ENCODE measurements at places on chromosomes 11 and 22.

DNA sequence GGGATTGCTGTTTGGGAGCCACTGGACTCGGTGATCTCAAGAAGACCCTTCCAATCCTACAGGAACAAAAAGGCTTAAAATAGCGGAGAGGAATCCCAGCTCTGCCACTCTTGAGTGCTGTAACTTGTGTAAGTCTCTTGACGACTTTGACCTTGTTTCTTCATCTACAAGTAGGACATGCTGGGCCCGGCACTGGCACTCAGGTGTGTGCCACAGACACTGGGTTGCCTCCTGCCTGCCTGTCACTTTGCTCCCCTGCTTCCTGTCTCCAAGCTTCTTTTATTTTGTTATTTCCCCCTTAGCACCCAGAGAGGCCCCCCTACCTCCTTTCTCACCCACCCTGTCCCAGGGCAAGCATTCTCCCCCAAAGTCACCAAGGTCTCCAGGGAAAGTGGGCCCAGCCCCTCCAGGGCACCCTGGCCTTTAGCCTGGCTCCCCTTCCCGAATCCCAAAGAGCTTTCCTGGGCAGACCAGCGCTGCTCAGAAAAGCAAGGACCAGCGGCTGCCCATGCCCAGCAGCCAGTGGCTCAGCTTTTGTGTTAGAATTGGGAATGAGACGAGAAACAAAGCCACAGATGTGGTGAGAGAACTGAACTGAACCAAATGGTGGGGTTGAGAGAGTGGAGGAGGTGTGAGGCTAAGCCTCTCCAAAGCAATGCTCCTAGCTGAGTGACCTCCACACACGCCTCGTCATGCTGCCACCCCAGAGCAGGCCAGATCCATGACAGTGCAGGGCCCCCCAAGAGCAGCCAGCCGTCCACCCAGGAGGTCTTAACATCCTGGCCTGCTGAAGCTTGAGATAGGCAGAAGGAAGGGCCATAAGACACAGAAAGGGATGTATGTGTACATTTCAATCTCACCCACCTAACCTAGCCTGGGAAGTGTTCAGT is 4.5 kb downstream of the TRIM29 start:
- DNase-seq, result no peak

GRCh38 chr22:36806835-36807234 is 10.0 kb downstream of the PVALB start:
- DNase-seq, result no peak

DNA sequence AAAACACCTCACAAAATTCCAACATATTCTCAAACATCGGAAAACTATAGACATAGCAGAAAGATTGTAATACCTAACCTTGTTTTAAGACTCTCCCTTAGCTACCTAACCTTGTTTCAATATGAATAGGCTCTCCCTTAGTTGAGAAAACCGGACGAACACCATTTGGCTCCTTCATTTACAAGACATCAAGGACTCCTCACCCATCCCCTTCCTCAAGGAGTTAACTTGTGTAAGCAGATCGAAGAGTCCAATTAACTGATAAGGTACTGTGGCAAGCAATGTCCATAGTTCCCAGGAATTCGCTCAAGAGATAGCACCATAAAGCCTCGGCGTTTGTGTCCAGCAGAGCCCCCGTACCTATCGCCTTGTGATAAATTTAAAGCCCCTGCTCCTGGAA is 4.6 kb upstream of the ACRV1 start:
- DNase-seq, result no peak

- DNase-seq, result no peak
Measured at GRCh38 chr11:106304274-106304673, 226.8 kb downstream of the AASDHPPT start.

DNA sequence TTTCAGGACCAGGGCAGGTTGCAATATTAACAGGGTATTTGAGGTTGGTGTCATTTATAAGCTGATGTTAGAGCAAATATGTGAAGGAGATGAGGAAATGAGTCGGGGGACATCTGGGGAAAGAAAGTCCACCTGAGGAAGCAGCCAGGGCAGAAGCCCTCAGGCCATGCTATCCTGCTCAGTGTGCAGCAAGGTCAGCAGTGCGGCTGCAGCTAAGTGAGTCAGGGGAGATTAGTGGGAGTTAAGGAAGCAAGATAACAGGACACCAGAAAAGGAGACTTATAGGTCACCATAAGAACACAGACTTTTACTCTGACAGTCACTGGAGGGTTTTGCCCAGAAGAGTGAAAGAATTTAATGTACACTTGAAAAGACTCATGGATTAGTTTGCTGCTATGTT is 468.9 kb downstream of the NTM start:
- no peak for DNase-seq

DNA sequence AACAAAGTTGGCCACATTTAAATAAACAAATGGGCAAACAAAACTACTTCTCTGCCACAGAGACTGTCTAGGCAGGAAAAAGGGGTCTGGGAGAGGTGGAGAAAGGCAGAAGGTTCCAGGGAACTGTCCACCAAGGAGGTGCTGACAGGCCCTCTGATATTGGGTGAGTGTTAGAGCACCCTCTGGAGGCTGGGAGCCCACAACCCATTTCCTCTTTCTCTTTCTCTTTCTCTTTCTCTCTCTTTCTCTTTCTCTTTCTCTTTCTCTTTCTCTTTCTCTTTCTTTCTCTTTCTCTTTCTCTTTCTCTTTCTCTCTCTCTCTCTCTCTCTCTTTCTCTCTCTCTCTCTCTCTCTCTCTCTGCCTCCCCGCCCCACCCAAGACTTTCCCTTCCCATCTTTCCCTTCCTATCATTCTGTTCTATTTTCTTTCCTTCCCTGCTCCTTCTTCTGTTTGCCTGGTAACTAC is 912.8 kb downstream of the DLG2 start:
- no peak for DNase-seq

DNA sequence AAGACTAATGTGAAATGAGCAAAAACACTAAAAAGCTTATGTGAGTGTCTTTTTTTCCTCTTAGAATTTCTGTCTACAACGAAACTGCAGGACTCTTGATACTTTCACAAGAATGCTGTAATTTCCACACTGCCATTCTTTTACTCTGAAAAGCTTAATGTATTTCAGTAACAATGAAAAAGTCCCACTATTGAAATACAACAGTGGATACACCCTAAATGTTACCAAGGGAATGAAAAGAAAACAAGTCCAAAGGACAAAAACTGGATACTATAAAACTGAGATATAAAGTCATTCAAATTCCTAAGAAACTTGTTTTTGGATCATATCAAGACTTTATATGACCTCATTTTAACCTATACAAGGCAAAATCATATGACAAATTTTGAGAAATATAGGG is 77.4 kb downstream of the SOX6 start:
- DNase-seq, result no peak

DNA sequence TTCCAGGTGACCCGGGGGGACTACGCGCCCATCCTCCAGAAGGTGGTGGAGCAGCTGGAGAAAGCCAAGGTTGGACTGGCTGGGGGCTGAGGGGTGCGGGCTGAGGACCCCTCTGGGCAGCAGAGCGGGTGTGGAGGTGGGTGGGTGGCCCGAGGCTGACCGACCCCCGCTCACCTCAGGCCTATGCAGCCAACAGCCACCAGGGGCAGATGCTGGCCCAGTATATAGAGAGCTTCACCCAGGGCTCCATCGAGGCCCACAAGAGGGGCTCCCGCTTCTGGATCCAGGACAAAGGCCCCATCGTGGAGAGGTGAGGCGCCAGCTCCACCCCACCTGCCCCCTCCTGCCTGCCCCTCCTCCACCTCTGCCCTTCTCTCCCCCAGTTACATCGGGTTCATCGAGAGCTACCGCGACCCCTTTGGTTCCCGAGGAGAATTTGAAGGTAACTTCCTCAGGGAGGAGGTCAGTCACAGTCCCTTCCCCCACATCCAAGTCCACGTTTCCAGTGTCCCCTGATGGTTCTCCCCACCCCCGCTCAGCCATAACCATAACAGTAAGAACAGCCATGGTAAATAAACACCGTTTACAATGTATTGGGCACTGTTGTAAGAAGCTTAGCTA is 11.2 kb downstream of the DPP3 start:
- DNase-seq, result no peak

- DNase-seq, result no peak
Measured at GRCh38 chr11:132914600-132914999, 617.7 kb downstream of the OPCML start.

- no peak for DNase-seq
Measured at GRCh38 chr11:898540-899190, 11.9 kb downstream of the CHID1 start.

DNA sequence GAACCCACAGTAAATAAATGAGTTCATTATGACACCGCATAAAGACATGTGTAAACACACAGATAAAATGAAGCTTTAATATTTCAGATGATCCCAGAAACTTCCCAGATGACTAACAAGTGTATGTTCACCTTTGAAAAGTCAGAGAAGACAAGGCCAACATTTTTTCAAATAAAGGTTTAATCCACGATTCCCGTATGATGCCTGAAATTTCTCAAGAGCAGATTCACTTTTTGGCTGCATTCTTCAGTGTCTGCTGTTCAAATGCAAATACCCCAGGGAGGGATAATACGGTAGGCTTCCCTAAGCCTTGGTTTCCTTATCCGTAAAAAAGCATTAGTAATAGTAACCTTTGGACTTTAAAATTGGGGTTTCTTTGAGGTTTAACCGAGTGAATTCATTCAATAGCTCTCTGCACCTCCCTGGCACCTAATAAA is 62.5 kb downstream of the SYTL2 start:
- DNase-seq, result no peak

- DNase-seq, result no peak
Measured at GRCh38 chr11:91563176-91563575, 661.4 kb upstream of the FAT3 start.

DNA sequence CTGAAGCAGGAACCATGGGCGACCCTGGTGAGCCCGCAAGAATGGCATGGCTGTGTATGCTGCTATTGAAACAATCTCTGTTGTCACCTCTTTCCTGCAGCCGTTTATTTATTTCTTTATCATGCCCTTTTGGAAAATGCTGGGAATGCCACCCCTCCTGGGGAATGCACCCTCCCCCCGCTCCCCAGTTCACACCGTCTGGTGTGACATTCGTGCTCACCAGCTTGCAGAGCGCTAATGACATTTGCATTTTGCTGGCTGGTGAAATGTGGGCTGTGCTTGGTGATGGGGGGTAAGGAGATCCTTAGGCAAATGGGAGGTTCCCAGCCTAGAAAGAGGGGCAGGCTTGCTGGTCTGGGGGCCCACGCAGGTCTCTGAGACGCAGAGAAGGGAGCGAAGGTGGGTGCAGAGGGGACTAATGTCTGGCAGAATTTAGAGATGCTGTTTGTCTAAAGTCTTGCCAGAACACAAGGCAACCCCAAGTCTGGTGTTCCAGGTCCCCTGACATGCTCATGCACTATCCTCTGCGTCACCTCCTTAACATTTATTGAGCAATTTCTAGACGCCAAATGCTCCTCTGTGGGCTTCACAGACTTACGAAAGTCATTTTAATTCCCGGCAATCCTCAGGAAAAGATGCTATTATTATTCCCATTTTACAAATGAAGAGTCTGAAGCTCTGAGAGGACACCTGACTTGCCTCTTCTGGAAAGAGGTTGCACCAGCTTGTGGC is 91.7 kb downstream of the TP53I11 start:
- DNase-seq, result no peak

DNA sequence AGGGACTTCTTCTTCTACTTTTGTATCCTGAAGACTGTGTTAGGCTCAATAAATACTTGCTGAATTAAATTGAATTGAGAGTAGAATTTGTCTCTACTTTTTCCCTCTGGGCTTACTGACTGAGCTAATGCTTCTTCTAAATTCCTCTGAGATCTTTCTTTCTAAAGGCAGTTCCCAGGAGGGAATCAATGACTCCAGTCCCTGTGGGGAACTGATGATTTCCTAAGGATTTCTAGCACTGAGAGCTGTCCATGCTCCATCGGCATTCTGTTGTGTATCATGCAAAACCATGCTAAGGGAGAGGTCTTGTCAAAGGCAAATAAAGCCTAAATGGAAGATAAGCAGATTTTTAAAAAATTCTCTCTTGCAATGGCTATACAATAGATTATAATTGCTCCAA is 148.8 kb upstream of the KIRREL3 start:
- DNase-seq, result no peak

DNA sequence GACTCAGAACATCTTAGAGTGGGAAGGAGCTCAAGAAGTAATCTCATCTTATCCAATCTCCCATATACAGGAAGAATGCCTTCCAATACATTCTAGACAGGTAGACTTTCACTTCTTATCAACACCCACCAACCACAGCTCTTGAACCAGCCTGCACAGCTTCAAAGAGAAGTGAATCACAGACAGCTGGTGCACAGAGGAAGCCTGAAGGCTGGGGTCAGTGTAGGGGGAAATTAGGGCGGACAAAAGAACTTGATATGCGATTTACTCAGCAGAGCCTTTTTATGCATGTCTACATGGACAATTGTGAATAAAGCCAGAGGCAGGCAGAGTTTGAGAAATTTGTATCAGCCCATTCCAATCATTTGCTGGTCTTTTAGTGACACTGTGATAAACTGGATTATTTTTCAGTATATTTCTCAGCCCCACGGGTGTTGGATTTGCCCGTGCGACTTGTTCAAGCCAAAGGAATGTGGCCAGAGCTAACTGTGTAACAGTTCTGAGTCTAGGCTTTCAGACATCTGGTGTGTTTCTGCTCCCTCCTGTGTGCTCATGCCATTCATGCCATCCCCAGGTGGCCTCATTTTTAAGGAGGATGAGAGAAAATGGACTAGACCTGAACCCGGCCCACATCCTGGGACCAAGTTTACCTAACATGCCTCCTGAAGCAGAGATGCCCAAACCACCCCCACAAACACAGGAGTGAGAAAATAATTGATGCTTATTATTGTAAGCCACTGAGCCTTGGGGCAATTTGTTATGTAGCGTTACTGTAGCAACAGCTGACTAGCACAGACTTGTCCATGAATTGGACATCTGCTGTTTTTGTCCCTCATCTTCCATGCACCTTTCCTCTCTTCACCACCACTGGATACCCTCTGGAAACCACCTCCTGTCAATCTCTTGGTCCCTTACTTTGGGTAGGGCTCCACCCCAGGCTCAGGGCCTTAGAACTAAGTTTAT is 137.5 kb upstream of the HSD17B12 start:
- DNase-seq, result no peak

DNA sequence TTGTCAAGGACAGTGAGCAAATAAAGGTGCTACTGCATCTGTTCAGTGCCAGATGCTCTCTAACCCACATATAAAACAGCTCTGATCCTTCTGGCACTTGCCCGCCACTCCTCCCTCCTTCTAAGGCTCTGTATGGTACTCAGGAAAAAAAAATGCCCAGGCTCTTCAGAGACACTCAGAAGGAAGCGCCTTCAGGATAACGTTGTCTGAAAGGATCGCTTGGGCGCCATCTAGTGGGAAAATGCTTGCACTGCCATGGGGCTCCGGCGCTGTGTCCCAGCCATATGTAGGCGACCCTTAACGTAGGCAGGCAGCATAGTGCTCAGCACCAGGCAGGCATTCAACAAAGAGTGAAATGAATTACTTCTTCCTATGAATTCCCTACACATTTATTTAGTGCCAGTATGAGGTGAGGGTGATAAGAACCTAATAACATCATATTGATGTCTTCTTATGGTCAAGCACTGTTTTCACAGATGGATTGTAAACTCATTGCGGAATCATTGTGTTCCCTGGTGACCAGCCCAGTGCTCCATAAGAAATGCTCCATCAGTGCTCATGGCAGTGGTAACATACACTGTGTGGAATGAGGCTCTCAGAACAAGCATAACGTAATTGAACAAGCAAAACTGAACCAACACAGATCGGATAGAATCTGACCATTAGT is 39.6 kb downstream of the PAMR1 start:
- peak; percentile 30 for DNase-seq

GRCh38 chr11:122664188-122664587 is 8.7 kb downstream of the UBASH3B start:
- no peak for DNase-seq

- no peak for DNase-seq
Measured at GRCh38 chr11:64224891-64225607, 937 bp downstream of the TRPT1 start.

- no peak for DNase-seq
Measured at GRCh38 chr11:94550513-94550912, 6.8 kb downstream of the FUT4 start.

Data from anterior cingulate cortex (tissue), 58 donors.